ENCODE measurements at places on chromosomes 13 and 19.

DNA sequence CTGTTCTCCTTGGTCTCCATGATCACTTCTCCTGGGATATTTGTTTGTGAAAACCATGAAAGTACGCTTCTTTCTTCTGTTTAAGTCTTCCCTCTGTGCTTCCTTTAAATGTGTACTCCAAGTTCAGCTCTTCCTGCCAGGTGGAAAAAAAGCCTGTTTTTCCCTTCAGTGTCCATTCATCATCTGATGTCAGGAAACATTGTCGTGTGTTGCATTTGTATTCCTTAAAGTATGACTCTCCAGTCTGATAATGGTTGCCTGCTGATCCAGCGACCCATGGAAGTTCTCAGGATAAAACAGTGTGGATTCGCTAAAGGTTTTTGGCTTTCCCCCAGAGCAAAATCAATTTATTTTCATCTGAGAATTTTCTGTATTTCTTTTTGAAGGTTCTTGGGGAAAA, 22.3 kb downstream of the SACS start:
- DNase-seq = no peak

DNA sequence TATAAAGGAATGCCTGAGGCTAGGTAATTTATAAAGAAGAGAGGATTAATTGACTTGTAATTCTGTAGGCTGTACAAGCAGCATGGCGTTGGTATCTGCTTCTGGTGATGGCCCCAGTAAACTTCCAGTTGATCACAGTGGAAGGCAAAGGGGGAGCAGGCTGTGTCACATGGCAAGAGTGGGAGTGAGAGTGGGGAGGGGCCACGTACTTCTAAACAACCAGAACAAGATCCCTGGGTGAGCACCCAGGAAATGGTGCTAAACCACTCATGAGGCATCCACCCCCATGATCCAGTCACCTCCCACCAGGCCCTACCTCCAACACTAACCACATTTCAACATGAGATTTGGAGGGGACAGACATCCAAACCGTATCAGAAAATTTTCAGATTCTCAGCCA, 3.0 kb upstream of the RNF113B start:
- no peak for DNase-seq

DNA sequence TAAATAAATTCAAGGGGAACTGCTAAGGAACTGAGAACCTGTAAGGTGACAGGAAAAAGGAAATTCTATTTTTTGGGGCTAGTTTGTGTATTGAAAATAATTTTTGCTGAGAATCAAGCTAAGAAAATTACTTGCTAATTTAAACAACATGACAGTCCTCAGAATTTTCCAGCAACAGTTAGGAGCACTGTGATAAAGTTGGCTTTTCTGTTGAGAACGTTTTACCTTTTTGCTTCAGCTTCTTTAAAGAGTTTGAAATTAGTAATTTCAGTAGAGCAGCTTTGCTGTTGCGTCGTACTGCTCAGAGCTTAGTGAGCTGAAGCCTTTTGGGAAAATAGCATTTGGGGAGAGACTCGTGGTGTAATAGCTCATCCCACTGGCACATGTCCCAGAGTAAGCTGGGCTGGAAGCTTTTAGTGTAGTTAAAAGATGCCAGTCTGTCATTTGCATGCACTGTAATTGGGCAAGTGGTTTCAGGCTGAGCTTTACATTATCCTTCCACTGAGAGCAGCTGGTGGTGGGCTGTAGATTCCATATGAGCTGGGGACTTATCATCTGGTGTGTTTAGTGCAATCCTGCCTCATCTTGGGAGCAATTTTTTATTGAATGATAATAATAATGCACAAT, 69.8 kb downstream of the LRCH1 start:
- DNase-seq = no peak

DNA sequence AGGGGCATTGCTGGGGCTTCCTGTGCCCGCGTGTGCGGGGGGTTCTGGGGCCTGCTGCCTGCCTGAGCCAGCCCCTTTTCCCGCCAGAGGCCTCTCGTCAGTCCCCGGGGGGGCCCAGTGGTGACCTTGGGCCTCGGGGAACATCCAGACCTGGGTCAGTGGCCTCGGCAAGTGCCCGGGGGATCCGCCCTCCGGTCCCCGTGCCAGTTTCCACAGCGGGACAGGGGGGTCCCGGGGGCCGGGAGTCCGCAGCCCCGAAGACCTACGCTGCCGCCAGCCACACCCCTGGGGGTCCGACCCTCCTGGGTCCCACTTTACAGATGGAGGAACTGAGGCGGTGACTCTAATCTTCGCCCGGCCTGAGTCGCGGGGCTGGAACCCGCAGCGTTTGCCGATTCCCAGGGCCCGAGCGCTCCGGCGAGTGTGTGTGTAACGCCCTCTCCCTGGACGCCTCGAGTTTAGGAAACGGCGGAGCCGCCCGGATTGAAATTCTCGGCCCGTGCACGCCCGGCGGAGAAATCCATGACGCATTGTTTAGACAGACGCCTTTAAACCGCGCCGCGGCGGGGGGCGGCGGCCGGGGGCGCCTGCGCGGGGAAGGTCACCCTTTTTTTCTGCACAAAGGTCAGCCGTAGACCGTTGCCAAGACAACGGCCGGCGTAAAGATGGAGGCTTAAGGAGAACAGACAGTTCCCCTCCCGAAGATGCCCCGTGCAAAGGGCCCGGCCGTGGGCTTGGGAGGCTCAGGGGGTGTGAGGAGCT, 39.3 kb downstream of the EFNA2 start:
- peak; percentile 49 for DNase-seq

- DNase-seq = no peak
Measured at GRCh38 chr13:28408863-28409262, 86.1 kb downstream of the FLT1 start.

DNA sequence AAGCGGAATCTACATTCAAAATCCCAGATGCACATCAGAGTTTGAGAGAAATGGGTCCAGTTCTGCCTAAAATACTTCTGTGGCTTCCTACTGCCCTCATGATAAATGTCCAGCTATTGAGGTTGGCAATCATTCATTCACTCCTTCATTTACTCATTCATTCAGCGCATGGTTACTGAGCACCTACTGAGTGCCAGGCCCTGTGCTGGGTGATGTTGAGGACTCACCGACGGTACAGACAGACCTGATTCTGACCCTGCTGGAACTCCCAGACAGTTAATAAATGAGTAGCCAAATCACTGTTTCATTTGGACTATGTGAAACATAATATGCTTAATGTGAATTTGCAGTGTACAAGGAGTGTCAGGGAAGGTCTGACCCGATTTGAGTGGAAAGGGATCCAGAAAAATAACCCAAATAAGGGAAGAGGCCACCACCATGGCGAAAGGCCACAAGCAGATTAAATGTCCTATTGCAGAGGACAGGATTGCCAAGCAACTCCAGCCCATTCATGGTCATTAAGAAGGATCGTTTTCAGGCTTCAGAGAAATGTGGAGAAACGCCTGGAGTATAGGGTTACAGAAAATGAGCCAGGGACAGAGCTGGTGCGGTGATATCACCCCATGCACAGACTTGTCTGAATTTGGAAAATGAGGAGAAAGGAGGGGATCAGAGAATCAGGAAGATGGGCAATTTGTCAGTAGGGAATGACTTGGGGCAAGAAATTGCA, 20.5 kb downstream of the DYRK1B start:
- DNase-seq = no peak

GRCh38 chr19:19487950-19488874, 27.1 kb downstream of the TSSK6 start:
- DNase-seq = no peak

GRCh38 chr13:41017159-41017558, 2.0 kb downstream of the ELF1 start:
- DNase-seq = peak; percentile 60

GRCh38 chr13:107299717-107300116, 731.8 kb upstream of the ARGLU1 start:
- no peak for DNase-seq

GRCh38 chr13:81988567-81988966, 1647.6 kb upstream of the SPRY2 start:
- no peak for DNase-seq

DNA sequence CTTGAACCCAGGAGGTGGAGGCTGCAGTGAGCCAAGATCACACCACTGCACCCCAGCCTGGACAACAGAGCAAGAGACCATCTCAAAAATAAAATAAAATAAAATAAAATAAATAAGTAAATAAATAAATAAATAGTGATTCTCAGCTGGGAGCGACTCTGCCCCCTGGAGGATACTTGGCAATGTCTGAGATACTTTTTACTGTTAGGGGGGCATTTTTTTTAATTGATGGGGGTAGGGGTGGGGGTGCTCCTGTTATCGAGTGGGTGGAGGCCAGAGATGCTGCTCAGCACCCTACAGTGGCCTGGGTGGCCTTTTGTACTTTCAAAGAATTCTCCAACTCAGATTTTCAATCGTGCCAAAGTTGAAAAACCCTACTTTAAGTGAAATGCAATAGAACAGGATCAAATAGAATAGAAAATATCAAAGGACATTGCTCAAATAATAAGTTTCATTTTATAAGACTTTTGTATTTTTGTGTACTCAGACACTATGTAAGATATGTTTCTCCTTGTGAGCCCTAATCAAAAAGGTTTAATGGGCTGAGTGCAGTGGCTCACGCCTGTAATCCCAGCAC, 7.1 kb upstream of the CLPP start:
- DNase-seq = no peak

- DNase-seq = no peak
Measured at GRCh38 chr13:44694842-44695241, 118.7 kb upstream of the TSC22D1 start.

GRCh38 chr19:46480415-46480814, 9.1 kb upstream of the PNMA8A start:
- no peak for DNase-seq

- DNase-seq = no peak
Measured at GRCh38 chr13:114074671-114075315, 57.6 kb downstream of the RASA3 start.

- DNase-seq = no peak
Measured at GRCh38 chr19:58033741-58034476, at the start of gene ZSCAN1. Gene ZSCAN1, plus strand, starts transcription at chr19:58034025. Its CDS starts 3,812 bp downstream, at chr19:58037837.

DNA sequence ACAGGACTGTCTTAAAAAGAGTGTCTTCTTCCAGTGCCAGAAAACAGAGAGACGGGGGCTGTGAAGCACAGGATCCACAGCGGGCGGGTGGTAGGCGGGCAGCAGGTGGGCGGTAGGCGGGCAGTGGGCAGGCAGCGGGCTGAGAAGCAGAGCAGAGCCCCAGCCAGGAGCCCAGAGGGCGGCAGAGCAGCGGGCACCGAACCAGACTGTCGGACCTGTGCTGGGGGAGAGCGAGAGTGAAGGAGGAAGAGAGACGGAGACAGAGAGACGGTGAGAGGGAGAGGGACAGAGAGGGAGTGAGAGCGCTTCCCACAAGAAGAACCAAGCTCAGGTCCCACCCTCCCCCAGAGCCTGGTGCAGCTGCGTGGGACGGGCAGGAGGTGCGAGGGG, 30.3 kb downstream of the RASA3 start:
- DNase-seq = no peak

GRCh38 chr13:113065406-113066141, 40.0 kb upstream of the F7 start:
- no peak for DNase-seq

GRCh38 chr19:36043952-36044351, 10.1 kb downstream of the THAP8 start:
- DNase-seq = no peak

- DNase-seq = no peak
Measured at GRCh38 chr19:39631178-39631577, 24.5 kb upstream of the LGALS16 start.

GRCh38 chr13:60019119-60019993, 144.4 kb downstream of the DIAPH3 start:
- peak; percentile 28 for DNase-seq

DNA sequence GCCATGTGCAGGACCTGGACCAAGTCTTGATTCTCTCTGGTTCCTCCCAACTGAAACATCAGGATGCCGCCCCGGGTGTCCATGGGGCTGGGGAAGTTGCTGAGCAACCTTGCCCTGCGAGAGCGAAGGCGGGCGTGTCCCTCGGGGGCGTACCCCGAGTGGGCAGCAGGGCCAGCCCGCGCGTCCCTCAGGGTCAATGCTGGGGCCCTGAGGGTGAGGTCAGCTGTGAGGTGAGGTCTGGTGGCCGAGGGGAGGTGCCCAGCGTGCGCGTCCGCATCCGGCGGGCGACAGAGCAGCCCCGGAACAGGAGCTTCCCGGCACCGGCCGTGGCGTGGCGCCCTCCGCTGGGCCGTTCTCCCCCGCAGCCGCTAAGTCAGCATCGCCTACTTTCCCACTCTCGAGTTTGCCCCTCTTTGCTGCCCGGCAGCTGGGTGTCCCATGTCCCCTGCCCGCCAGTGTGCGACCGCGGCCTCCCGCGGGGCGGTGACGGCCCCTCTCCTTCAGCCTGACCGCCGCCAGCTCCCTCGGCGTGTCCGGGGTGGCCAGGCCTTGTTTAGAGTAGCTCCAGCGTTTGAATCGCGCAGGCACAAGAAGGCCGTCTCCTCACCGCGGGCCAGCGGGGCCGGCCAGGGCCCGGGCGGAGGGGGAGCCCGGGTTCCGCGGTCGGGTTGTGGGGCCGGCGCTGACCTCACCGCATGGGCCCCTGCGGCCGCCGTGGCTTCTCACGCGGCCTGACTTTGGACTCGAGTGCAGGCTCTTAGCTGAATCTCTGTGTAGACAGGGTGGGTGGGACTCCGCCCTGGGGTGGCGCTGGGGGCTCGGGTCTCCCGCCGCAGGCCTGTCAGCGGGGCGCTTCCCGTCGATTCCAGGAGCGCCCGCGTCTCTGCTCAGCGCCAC, 33.0 kb downstream of the GJA3 start:
- DNase-seq = peak; percentile 32

All from RPMI8226 (cell line).